ENCODE measurements at places on chromosomes 11 and 22. TPM values are rescaled to one million over a fixed set of nuclear protein-coding genes. Genes with fewer than 3 reads are reported as not detected.

GRCh38 chr11:104159356-104159755, 4.6 kb downstream of the PDGFD start:
- no peaks in the 10 kb centered on the region for H3K36me3 ChIP-seq
- no peaks in the 10 kb centered on the region for H3K27me3 ChIP-seq
- H3K27ac ChIP-seq = no peak overlapping the region

DNA sequence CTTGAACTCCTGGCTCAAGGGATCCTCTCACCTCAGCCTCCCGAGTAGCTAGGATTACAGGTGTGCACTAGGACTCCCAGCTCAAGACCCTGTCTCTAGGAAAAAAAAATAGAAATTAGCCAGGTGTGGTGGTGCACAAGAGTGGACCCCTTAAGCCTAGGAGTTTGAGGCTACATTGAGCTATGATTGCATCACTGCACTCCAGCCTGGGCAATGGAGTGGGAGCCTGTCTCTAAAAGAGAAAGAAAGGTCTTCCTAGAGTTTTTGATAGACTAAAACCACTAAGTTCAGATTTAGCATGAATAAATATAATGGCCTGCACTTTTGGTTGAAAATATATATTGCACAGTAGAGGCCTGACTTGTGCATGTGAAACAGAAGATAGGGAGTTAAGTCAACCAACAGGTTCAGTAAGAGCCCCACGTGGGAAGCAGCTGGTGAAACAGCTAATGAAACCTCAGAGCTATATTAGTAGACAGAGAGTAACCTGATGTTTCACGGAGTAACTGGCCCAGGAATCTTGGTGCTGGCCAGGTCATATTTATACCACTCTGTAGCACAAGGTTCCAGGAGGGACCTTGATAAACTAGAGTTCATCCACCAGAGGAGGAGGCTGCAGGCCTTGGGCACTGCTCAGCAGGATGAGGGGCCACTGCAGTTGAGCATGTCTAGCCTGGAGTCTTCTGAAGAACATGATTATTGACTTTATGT, 4.6 kb upstream of the MICAL3 start:
- H3K4me3 ChIP-seq = no peak overlapping the region
- DNase-seq = no peak
- H3K36me3 ChIP-seq = no peaks in the 10 kb centered on the region
- no peaks in the 10 kb centered on the region for H3K27me3 ChIP-seq

GRCh38 chr11:79439886-79440570, 802 bp downstream of the TENM4 start:
- no peak for DNase-seq
- H3K4me1 ChIP-seq = no peaks in the 10 kb centered on the region
- no peak overlapping the region for H3K4me3 ChIP-seq

- no peak within 1 kb of the TSS for H3K4me3 ChIP-seq
- H3K27me3 ChIP-seq = no peaks in the 10 kb centered on the region
- no peak within 1 kb of the TSS for H3K27ac ChIP-seq
- no peak for DNase-seq
These were observed at the start of gene MPEG1 for GRCh38 chr11:59212744-59213631. MPEG1 (minus strand) TSS chr11:59212927; CDS start chr11:59212865, 62 bp downstream.

DNA sequence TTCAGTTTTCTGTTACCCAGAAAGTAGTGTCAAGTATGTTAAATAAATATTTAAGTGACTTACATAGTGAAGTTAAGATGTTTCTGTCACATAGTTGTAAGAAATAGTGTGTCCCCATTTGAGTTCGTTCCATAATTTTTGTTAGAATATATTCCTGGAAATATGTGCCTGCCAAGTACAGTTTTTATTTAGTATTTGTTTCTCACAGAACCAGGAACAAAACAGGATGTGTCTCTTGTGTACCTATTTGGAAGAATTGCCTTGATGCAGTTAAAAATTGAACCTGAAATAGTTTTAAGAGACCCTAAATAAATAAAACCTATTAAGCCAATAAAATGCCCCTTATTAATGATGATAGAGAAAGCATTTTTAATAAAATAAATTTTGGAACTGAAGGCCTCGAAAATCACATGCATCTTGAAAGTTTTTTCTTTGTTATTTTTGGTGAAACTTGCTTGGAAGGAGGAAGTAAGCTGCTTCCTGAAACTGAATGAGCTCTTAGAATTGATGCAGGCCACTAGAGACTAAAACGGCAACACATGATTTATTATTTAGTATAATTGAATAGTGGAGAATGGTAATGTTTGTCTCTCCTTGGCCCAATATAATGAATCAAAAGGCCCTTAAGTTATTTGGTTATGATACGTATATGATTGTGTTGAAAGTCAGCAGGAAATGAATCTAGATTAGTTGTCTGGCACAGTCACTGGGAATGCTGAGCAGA, 55.9 kb downstream of the SWAP70 start:
- H3K36me3 ChIP-seq = no peaks in the 10 kb centered on the region
- H3K27ac ChIP-seq = no peak overlapping the region
- DNase-seq = no peak
- no peaks in the 10 kb centered on the region for H3K4me1 ChIP-seq

GRCh38 chr11:24253237-24253760, 243.6 kb upstream of the LUZP2 start:
- no peaks in the 10 kb centered on the region for H3K4me1 ChIP-seq
- DNase-seq = no peak
- H3K27me3 ChIP-seq = no peaks in the 10 kb centered on the region
- no peaks in the 10 kb centered on the region for H3K36me3 ChIP-seq
- no peak overlapping the region for H3K4me3 ChIP-seq

DNA sequence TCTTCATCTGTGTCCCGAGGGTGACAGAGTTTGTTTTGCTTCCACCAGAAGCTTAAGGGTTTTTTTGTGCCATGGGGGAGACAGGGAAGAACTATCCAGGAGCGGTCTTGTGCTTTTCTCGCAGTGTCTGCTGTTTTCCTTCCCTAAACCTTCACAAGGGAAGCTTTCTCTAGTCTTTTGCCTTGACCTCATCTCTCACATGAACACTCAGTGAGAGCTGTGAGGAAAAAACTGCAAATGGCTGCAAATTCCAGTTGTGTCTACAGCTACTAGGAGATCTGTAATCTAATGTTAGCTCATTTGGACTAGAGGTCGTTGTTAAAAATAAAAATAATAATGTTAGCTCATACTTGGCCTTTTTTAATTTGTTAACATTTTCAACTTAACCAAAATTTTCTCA, 264.7 kb upstream of the SESN3 start:
- H3K27ac ChIP-seq = no peak overlapping the region
- H3K4me1 ChIP-seq = no peaks in the 10 kb centered on the region
- H3K36me3 ChIP-seq = no peaks in the 10 kb centered on the region
- H3K4me3 ChIP-seq = no peak overlapping the region

DNA sequence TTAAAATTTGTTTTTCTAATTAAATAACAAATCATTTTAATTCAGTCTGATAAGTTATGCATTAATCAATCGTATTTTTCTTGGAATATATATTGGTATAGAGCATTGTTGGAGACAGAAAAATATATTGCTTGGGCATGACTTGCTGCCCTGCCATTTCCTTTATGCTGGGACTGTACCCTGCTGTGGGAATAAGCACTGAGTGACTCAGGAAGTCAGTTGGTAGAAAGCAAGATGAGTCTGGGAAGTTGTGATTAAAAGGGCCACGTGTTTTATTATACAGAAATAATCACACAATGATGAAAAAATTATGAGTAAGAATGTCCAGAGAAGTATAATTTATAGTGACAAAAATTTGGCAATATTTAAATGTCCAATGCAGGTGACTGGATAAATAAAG, 139.5 kb downstream of the KIF18A start:
- H3K27me3 ChIP-seq = no peaks in the 10 kb centered on the region
- no peak for DNase-seq
- H3K4me1 ChIP-seq = no peaks in the 10 kb centered on the region
- no peak overlapping the region for H3K27ac ChIP-seq

GRCh38 chr11:74182635-74183034, 11.5 kb downstream of the PPME1 start:
- H3K27me3 ChIP-seq = no peaks in the 10 kb centered on the region
- no peak for DNase-seq
- H3K4me1 ChIP-seq = no peaks in the 10 kb centered on the region
- no peak overlapping the region for H3K4me3 ChIP-seq

GRCh38 chr11:57979532-57980079, 44.1 kb upstream of the OR9Q1 start:
- H3K36me3 ChIP-seq = no peaks in the 10 kb centered on the region
- H3K27me3 ChIP-seq = no peaks in the 10 kb centered on the region
- H3K4me1 ChIP-seq = no peaks in the 10 kb centered on the region
- no peak for DNase-seq
- no peak overlapping the region for H3K4me3 ChIP-seq

GRCh38 chr11:92111287-92111686, 113.3 kb upstream of the FAT3 start:
- no peak overlapping the region for H3K27ac ChIP-seq
- no peaks in the 10 kb centered on the region for H3K27me3 ChIP-seq
- no peaks in the 10 kb centered on the region for H3K4me1 ChIP-seq
- DNase-seq = no peak
- H3K36me3 ChIP-seq = no peaks in the 10 kb centered on the region
- H3K4me3 ChIP-seq = no peak overlapping the region

DNA sequence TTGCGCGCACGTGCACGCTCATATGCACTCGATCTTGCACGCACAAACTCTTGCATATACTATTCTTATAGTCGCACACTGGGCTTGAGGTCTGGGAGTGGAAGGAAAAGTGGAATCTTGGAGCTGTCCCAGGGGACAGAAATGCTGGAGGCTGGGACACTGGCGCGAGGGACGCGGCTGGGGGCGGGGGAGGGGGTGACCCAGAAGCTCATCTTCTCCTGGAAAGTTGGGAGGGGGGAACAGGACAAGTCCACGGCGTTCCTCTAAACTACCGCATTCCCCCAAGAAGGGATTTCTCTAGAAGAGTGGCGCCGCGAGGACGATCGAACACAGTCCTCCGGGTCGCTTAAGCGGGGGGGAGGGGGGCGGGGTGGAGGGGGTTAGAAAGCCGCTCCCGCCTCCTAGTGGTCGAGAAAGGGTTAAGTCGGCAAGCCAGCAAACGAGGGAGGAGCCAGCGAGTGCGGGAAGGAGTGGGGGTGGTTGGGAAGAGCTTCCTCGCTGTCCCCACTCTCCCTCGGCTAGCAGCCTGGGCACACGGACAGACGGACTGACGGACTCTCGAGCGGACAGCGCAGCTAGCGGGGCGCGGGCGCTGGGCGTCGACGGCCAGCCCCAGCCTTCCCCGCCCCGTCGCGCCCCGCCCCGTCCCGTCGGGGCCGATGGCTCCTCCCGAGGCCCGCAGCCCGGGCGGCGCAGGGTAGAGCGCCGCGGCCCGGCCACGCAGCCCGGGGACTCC, at the start of gene RTN4RL2:
Gene RTN4RL2 (plus strand): TSS at position 507 of the 736 bp plus-strand sequence. CDS start 338 bp downstream, outside the sequence.
- peaks cover 26% of the 10 kb centered on the region for H3K4me1 ChIP-seq
- H3K36me3 ChIP-seq = no peaks in the 10 kb centered on the region
- no peak within 1 kb of the TSS for H3K27ac ChIP-seq
- peaks cover 12% of the 10 kb centered on the region for H3K27me3 ChIP-seq
- no peak for DNase-seq

The PRG3 gene
- total RNA-seq = not detected
